ENCODE measurements at places on chromosomes 16 and 17.

DNA sequence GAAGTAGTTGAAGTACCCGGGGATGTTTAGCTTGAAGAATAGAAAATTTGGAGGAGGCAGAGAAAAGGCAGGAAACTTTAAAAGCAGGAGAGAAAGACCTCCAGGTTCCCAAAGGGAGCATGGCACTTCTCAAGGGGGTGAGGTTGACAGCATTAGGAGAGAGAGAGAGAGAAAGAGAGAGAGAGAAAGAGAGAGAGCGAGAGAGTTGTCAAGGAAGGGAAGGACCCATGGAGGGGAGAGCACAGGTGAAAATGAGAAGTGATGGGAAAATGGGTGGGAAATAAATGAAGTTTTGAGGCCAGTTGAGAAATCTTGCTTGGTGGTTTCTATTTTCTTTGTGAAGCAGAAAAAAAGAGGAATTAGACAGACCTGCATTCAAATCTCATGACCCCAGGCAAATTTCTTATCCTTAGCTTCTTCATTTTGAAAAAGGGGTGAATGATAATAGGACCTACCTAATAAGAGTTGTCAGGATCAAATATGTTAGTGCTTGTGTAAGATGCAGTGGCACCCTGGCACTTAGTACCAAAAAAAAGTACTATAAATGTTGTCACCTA lies 24.0 kb downstream of the PRKCB start:
- no peak for DNase-seq

- DNase-seq, result no peak
Observed at GRCh38 chr16:17963185-17963836, 373.2 kb downstream of the NPIPA8 start.

DNA sequence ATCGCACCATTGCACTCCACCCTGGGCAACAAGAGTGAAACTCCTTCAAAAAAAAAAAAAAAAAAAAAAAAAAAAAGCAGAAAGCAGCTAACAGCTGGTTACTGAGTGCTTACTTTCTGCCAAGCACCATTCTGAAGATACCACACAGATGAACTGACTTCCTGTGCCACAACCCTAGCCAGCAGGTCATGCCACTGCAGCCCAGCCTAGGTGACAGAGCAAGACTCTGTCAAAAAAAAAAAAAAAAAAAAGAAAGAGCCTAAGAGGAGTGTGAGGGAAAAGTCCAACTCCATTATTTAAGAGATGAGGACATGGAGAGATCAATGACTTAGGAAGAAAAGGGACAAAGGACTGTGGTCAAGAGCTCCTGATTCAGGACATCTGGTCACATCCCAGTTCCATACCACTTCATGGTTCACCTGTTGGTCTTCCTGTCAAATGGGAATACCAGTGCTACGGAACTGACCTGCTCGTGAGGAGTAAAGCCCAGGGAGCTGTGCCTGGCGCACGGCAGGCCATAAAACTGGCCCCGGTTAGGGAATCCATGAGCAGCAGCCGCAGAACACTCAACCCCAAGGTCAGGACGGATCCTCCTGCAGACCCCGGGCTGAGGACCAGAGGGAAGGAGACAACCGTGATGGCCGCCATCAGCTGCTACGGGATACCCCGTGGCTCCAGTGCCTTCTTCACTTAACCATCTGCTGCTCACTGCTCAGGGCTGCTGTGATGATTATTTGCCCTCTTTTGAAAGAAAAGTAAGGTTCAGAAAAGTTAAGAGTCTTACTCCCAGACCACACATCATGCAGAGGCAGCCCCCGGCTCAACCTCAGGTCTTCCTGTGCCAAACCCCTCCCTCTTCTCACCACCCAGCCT lies 950 bp downstream of the KLHDC4 start:
- DNase-seq, result no peak

DNA sequence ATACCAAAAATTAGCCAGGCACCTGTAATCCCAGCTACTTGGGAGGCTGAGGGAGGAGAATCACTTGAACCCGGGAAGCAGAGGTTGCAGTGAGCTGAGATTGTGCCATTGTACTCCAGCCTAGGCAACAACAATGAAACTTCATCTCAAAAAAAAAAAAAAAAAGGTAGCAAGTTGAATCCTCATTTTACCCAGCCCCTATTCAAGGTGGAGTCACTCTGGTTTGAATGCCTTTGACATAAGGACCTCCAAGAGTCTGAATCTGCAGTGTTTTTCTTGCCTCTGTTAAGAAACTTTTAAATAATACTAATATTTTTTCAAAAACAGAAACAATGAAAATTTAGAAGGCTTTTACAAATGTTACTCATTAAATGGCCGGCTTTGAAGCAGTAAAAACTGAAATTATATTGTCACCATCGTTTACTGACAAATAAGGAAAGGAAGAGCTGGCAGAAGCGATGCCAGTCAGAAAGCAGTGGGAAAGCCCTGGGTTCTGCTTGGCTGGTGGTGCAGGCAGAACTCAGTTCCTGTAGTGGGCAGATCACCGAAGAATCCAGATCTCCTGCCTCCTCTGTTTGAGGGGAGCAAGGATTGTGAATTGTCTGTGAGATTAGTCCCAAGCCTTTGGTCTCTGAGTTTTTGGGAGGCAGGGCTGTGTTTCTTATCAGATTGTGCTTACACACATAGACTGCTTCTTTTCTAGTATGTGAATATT lies 99.7 kb upstream of the HAS3 start:
- no peak for DNase-seq

GRCh38 chr16:72995151-72995881 lies 52.6 kb downstream of the ZFHX3 start:
- no peak for DNase-seq

DNA sequence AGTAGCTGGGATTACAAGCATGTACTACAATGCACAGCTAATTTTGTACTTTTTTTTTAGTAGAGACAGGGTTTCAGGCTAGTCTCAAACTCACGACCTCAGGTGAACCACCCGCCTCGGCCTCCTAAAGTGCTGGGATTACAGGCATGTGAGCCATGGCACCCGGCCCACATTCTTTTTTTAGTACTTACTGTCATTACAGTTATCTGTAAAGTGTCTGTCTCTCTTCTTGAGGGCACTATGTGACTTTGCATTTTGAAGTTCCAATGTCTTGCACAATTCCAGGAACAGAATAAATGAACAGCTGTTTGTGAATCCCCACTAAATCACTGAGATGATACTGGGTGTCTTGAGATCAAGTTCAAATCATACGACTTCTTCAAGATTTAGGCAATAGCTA lies 1540.3 kb downstream of the CDH11 start:
- no peak for DNase-seq

GRCh38 chr17:9052921-9053320 lies 31.6 kb downstream of the NTN1 start:
- DNase-seq, result no peak

DNA sequence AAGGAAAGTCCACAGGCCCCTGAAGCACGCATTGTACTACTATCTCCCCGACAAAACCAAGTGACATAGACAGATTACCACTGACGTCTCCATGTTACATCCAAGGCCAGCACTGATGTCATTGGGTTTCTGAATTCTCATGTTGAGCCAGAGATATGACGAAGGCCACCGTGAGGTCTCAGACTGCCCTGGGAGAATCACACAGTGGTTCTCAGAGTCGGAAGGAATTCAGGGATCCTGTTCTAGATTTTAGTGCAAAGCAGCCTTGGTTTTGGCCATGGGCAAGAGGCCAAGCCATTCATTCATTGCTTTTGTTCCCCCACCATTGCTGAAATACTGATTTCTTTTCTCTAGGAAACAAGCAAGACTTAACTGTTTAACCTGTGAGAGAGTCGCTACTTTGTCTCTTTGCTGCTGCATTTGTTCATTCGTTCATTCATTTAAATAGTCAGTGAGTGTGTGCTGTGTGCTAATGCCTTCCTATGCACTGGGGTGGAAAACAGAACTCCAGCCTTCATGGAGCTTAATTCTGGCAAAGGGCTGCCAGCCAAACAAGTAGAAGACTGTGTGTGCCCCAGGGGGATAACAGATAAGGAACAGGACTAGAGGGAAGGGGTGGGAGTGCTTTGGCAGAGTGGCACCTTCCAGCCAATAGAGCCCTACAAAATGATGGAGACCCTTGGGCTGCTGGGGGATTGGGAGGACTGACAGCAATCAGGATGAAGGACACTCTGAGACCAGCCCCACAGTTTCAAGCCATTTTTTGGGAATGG lies 222.3 kb downstream of the MSI2 start:
- DNase-seq, result no peak

DNA sequence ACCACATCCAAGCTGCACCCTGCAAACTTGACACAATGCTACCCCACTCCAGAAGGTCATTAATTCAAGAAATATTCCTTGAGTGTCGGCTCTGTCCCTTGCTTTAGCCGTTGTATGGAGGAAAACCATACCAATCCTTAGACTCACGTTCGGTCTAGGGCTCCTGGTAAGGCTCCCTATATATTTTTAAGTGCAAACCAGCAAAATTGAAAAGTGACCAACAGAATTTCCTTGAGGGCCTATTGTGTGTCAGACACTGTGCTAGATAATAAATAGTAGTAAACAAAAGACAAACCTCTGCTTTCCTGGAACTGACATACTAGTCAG lies 390 bp upstream of the BBS2 start:
- no peak for DNase-seq

DNA sequence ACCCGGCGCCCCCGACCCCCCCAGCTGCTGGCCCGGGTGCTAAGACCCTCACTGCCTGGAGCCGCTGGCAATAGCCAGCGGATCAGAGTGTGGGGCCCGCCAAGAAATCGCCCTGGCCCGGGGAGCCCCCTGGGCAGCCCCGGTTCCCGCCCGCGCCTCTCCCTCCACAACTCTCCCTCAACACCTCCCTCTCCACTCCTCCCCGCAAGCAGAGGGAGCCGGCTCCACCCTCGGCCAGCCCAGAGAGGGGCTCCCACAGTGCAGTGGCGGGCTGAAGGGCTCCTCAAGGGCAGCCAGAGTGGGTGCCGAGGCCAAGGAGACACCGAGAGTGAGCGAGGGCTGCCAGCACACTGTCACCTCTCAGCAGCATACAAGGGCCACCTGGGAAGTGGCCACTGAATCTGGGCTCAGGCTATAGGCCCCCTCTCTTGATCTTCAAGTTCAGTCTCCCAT lies 385.5 kb downstream of the SEC14L1 start:
- DNase-seq, result no peak

GRCh38 chr17:7848131-7848579 lies 6.7 kb upstream of the TMEM88 start:
- DNase-seq, result no peak

- DNase-seq, result no peak
Observed at GRCh38 chr17:6110088-6110487, 39.9 kb downstream of the WSCD1 start.

DNA sequence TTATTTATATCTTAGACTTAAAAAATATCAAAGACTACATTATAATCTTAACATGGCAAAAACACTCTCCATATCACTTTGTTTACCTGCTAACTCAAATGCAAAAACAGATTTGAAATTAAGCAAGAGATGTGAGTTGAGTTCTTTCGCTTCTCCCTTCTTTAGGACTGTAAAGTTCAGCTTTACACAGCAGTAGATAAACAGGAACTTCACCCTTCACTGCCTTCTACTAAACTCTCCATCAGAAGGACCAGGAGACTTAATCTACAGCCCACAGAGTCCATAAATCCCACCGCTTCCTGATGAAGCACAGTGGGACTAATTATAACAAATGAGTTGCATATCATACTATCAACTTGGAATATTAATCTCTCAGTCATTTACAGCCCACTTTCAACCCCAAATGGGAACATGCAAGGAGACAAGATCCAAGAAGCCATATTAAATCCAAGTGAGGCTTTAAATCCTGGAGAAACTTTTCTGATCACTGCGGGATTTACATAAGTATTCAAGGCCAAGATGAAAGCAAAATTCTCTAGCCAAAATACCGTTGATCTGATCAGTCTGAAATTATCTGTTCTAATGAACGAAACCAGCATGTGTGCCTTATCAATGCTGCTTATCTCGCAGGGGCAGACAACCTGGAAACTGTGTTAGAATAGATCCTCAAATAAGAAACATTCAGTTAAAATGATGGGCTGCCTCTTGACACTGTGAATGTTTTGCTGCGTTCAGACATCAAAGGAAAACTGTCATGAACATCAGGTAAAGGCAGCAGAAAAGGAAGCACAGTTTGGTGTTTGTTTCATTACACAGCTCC lies 1.6 kb downstream of the AMFR start:
- no peak for DNase-seq

DNA sequence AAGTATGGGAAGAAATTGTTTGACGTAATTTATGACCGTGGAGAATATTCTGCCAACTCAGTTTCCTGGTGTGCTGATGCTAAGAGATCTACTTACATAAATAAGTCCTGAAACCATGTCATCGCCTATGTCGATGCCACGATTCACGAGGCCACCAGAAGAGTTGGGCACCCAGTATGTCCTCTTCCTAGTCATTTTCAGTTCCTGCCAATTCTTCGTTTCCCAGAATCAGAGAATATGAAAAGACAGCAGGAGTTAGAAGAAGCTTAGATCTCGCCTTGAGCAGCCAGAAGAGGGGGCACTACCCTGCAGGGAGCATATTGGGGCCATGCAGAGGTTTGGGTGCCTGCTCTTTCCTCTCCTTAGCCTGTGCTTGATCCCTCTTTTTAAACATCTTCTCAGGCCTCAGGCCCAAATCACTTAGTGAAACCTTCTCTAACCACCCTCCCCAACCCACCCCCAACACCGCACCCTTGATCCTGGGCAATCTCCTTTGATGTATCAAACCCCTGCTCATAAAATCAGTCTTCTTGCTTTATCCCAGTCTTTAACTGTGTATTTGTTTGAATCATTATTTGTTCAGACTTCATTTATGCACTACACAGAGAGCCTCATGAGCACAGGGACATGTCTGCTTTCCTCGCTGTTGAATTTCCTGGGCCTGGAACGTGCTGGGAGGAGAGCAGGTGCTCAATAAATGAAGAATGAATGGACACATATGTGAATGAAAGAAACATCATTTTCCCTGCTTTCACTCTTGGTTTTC lies 12.2 kb upstream of the LONP2 start:
- no peak for DNase-seq

GRCh38 chr17:82808921-82809905 lies 30.6 kb downstream of the ZNF750 start:
- DNase-seq, result no peak
